ENCODE measurements at places on chromosomes 4 and X. TPM values are rescaled to one million over a fixed set of nuclear protein-coding genes. Genes with fewer than 3 reads are reported as not detected.
A peak's percentile ranks its signal among the peaks of the same experiment; 100 is the strongest.

The UGT8 gene
- 0.93 TPM for polyA plus RNA-seq

The RGN gene
- not detected for polyA plus RNA-seq

The SORBS2 gene
- polyA plus RNA-seq: 0.55 TPM

The PABPC5 gene
- not detected for polyA plus RNA-seq

The SPANXA1 gene
- polyA plus RNA-seq: not detected

The CORIN gene
- 0.14 TPM for polyA plus RNA-seq

The PNMA6E gene
- not detected for polyA plus RNA-seq

The C4orf33 gene
- 17.8 TPM for polyA plus RNA-seq

The FOXP3 gene
- polyA plus RNA-seq: 0.05 TPM

The IL2 gene
- polyA plus RNA-seq: not detected

- H3K36me3 ChIP-seq: peaks cover 6% of the 10 kb centered on the region
- no peaks in the 10 kb centered on the region for H3K27me3 ChIP-seq
- no peak overlapping the region for H3K4me3 ChIP-seq
- H3K4me1 ChIP-seq: peaks cover 43% of the 10 kb centered on the region
- H3K27ac ChIP-seq: peak overlapping the region; percentile 32
Observed at GRCh38 chr4:153472122-153473037, 6.2 kb downstream of the TMEM131L start.

DNA sequence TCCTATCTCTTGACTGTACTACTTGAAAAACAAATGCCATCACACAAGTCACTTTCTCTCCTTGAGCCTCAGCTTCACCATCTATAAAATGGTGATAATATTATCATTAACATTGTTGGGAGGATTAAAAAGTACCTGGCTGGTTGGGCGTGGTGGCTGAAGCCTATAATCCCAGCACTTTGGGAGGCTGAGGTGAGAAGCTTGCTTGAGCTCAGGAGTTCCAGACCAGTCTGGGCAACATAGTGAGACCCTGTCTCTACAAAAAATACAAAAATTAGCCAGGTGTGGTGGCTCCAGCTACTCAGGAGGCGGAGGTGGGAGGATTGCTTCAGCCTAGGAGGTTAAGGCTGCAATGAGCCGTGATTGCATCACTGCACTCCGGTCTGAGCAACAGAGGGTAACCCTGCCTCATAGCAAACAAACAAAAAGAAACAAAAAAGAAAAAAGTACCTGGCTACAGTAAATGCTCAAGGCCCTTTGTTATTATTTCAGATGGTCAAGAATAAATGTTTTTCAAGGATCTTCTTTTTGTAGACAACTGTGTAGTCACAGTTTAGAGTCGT, 120.3 kb downstream of the CHRNA9 start:
- H3K4me3 ChIP-seq: no peak overlapping the region
- H3K36me3 ChIP-seq: no peaks in the 10 kb centered on the region
- no peak for DNase-seq
- H3K4me1 ChIP-seq: no peaks in the 10 kb centered on the region
- no peaks in the 10 kb centered on the region for H3K27me3 ChIP-seq

DNA sequence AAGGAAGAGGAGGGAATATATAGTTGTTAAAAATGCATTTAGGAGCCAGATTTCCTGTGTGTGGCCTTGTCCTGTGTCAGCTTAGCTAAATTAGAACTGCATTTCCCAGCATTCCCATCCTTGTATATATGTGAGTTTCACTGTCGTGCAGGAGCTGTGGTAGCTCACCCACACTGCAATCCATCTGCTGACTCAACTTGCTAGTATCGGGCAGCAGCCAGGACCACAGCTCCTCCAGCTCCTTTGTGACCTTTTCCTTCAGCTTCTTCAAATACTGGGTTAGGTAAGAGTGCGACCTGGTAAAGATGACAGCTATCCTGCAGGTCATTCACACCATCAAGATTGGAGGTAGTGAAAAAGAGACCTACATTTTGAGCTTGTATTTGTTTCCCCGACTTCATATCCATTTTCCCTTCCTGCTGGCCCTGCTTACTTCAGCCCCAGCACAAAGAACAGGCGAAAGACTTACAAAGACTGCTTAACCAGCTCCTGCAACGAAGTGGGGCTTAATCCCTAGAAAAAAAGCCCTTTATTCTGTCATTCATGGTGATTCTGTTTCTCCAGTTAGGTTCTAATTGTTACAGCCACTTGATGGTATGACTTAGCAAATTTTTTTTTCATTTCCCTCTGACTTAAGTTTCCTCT, 11.4 kb downstream of the ASIC5 start:
- no peaks in the 10 kb centered on the region for H3K36me3 ChIP-seq
- no peak overlapping the region for H3K4me3 ChIP-seq
- no peaks in the 10 kb centered on the region for H3K27me3 ChIP-seq
- H3K27ac ChIP-seq: no peak overlapping the region

DNA sequence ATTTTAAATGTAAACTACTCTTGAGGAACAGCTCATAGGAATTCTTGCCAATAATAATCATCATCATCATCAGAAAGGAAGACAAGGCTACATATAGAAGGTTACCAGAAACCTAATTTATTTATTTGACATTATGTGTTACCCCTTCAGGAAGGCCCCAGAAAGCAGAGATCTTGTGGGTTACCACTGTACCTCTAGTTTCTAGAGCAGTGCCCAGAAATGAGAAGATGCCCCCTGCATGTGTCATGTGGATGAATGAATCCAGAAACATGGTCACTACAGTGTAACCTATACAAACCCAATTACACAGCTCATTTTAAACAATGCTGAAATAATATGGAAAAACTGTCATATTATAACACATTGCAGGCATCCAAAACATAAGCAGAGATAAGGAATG, 70.4 kb downstream of the ARAP2 start:
- H3K27ac ChIP-seq: no peak overlapping the region
- no peaks in the 10 kb centered on the region for H3K36me3 ChIP-seq
- no peaks in the 10 kb centered on the region for H3K27me3 ChIP-seq
- DNase-seq: no peak

GRCh38 chrX:150200820-150201287, 162.3 kb upstream of the MAMLD1 start:
- DNase-seq: peak; percentile 97
- H3K36me3 ChIP-seq: no peaks in the 10 kb centered on the region
- no peaks in the 10 kb centered on the region for H3K27me3 ChIP-seq
- peaks cover 28% of the 10 kb centered on the region for H3K4me1 ChIP-seq
- no peak overlapping the region for H3K4me3 ChIP-seq

GRCh38 chr4:153107246-153107645, 97.0 kb upstream of the TRIM2 start:
- H3K4me1 ChIP-seq: no peaks in the 10 kb centered on the region
- peaks cover 16% of the 10 kb centered on the region for H3K27me3 ChIP-seq
- H3K27ac ChIP-seq: no peak overlapping the region
- H3K4me3 ChIP-seq: no peak overlapping the region

DNA sequence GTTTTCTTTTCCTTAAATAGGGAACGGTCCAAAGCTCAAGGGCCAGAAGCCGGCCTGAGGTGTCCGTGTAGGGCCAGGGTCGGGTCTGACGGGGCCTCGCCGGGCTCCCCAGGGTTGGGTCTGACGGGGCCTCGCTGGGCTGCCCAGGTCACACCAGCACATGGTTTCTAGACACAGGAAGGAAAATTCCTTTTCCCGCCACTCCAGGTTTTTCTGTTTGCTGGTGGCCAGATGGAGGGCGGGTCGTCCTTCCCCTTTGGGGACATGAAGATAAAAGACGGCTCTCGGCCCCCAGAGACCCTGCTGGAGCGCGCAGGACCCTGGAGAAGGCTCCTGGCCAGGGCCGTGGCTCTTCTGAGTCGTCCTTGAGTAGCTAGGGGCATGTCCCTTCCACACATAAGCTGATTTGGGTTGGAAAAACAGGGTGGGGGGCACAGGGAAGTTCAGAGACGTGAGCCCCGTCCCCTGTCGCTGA, 35.1 kb downstream of the PIGG start:
- no peak for DNase-seq
- H3K27ac ChIP-seq: no peak overlapping the region
- no peaks in the 10 kb centered on the region for H3K27me3 ChIP-seq

DNA sequence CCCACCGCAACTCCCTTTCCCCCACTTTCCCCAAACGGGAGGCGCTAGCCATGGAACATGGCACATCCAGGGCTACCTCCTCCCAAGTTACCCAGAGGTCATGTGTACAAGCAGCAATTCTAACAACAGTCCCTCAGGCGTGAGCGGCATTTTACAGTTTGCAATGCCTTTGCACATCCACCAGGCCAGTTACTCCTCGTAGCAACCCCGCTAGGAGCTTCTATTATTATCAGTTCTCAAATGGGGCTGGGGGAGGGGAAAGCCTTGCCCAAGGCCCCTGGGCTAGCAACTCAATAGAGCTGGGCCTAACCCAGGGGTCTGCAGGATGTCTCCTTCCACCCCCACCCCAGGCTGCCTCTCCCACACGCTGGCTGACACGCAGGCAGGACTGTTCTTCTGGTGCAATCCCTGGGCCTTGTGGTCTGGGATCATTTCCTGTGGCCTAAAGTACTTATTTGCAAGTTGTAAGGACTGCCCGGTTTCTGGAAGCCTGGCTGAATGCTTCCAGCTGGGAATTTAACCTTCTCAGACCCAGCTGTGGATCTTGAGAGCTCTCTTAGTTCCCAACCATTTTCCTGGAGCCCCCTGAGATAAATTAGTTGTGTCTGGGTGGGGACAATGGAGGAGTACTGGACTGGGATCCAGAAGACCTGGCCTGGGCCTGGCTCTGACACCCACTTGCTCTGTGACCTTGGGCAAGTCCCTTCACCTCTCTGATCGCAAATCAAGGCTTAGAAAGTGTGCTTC, 27.7 kb downstream of the PJA1 start:
- DNase-seq: no peak
- H3K36me3 ChIP-seq: no peaks in the 10 kb centered on the region
- no peaks in the 10 kb centered on the region for H3K27me3 ChIP-seq
- peaks cover 8% of the 10 kb centered on the region for H3K4me1 ChIP-seq
- H3K27ac ChIP-seq: no peak overlapping the region

GRCh38 chr4:151143162-151143561, 43.7 kb downstream of the RPS3A start:
- H3K27me3 ChIP-seq: no peaks in the 10 kb centered on the region
- peaks cover 2% of the 10 kb centered on the region for H3K4me1 ChIP-seq
- H3K4me3 ChIP-seq: no peak overlapping the region

DNA sequence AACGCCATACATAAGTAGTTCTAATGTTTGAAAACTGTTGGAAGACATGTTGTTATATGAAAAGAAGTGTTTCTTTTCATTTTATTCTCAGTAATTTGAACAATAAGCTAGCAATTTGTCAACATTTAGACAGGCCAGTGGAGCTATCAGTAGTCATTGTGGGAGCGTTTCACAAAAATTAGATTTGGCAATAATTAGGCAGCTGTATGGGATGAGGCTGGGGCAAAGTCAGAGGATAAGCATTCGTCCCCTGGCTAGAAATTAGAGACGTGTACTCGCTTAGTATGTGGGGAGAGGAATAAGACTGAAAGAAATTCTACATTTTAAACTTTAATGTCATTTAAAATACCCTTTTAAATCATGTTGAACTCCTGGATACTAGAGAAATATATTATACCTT, 70.6 kb downstream of the TMEM144 start:
- H3K27ac ChIP-seq: no peak overlapping the region
- H3K36me3 ChIP-seq: no peaks in the 10 kb centered on the region
- no peaks in the 10 kb centered on the region for H3K27me3 ChIP-seq
- DNase-seq: no peak
- H3K4me1 ChIP-seq: peaks cover 4% of the 10 kb centered on the region

GRCh38 chr4:184255361-184255760, 37.7 kb upstream of the ENPP6 start:
- DNase-seq: no peak
- no peak overlapping the region for H3K27ac ChIP-seq
- H3K4me1 ChIP-seq: no peaks in the 10 kb centered on the region
- H3K36me3 ChIP-seq: no peaks in the 10 kb centered on the region
- no peak overlapping the region for H3K4me3 ChIP-seq

GRCh38 chrX:103889216-103889615, 57.2 kb upstream of the RAB9B start:
- H3K27ac ChIP-seq: no peak overlapping the region
- H3K4me3 ChIP-seq: no peak overlapping the region

- no peak overlapping the region for H3K4me3 ChIP-seq
- no peak overlapping the region for H3K27ac ChIP-seq
- no peaks in the 10 kb centered on the region for H3K36me3 ChIP-seq
- no peak for DNase-seq
- H3K4me1 ChIP-seq: no peaks in the 10 kb centered on the region
Observed at GRCh38 chr4:3330707-3331106, 37.9 kb downstream of the RGS12 start.
